ENCODE measurements at places on chromosomes 13 and 19.
A peak's percentile ranks its signal among the peaks of the same experiment; 100 is the strongest.

- no peak for DNase-seq
Measured at GRCh38 chr19:41023193-41023592, 32.1 kb downstream of the CYP2B6 start.

- no peak for DNase-seq
Measured at GRCh38 chr13:110916301-110917142, 1.7 kb upstream of the ANKRD10 start.

DNA sequence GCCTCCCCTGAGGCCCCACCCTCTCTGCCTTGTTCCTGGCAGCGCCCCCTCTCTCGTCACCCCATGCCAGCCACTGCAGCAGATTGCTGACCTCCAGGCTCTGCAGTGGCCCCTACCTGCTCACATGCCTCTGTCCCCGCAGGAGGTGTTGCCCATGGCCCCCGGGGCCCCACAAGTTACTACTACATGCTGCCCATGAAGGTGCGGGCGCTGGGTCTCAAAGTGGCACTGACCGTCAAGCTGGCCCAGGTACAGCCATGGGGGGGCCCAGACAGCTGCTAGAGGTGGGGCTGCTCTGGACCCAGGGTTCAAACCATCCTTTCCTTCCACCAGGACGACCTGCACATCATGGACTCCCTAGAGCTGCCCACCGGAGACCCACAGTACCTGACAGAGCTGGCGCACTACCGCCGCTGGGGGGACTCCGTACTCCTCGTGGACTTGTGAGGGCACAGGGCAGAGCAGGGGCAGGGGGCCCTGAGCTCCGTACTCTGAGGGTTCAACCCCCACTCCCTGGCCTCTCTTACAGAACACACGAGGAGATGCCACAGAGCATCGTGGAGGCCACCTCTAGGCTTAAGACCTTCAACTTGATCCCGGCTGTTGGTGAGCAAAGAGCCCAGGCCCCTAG, 6.2 kb downstream of the MRPL4 start:
- DNase-seq: no peak

DNA sequence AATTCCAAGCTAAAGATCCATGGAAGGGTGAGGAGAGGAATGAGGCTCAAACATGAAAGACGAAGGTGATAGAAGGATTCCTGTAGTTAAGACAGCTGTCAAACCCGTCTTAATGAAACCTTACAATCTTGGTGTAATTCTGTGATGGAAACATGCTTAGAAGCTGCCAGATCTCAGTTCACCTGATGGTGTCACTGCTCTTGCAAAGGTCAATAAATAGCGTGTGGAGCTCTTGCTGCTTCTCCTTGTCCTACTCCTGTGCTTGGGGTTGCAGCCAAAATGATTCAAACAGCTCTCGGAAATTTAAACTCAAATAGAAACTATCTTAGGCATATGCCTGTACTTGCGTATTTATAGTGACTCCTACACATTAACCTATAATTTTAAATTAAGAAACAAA, 1705.0 kb downstream of the OLFM4 start:
- no peak for DNase-seq

GRCh38 chr13:44333950-44334655, 39.5 kb upstream of the SERP2 start:
- DNase-seq: no peak

DNA sequence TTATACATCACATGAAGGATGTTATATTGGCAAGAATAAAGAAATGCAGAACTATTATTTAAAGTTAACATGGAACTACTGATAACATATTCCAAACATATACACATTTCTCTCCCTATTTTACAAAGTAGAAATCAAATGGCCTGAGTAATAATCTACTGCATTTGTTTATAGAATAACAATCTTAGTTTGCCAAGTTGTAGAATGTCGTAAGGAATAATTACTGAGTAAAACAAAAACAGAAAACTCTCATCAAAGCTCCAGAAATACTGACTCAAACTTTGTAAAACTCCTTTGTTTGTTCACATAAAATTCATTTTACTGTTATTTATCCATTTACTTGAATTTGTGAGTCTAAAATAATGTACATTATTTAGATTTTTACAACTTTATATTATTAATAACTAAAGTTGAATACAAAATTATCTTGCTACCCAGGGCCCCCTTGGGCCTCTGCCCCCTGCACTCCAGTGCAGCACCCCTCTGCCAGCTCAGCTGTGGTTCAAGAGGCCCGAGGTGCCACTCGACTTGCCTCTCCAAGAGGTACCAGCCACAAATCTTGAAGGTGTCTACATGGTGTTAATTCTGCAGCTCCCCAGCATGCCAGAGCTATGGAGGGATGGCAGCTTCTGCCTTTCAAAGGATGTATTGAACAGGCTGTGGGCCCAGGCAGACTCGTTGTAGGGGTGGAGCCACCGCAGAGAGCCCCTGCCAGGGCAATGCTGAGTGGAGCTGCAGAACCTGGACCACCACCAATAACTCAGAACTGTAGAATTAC, 2819.7 kb downstream of the PCDH9 start:
- no peak for DNase-seq

DNA sequence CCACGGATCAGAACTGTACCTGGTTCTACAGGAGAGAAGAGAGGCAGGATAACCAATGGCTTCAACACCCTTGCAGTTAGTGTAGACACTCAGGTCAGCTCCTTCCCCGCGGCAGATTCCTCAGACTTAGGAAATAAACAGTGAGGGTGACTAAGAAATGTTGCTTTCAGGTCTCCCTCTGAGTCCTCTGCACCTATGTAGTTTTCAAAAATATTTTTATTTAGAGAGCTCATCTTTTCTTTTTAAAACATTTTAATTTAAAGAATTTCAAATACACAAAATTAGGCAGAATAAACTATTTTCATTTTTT, 195.2 kb downstream of the KLF12 start:
- DNase-seq: no peak

- DNase-seq: peak; percentile 95
Measured at GRCh38 chr19:3336680-3337523, 29.5 kb upstream of the NFIC start.

DNA sequence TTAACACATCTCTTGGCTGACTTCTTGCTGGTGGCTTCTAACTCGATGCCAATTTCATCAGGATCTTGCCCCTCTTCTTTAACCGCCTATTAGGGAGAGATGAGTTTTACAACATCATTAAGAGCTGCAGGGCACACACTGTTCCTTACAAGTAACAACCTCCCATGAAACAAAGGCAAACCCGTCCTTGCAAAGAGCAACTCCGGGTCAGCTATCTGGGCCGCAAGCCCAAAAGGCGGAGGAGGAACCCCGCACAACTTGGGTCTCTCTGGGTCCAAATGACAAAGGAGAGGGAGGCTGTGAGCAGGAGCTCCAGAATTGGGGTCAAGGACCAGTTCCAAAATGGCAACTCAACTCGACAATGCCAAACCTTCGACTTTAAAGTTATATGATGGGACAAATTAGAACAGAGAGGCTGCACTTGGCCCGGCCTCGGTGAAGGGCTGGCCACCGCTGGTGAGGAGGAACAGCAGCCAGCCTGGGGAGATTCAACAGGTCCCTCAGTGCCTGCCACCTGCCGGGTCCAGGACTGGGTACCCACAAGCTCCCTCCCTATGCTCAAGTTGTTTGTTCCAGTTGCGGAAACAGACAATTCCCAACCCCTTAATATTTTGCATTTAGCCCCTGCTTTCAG, 1.1 kb downstream of the SAFB2 start:
- DNase-seq: peak; percentile 93

GRCh38 chr19:42497492-42498168, 30.7 kb downstream of the CEACAM1 start:
- DNase-seq: no peak

- no peak for DNase-seq
Measured at GRCh38 chr13:79939689-79940088, 401.2 kb downstream of the SPRY2 start.

- no peak for DNase-seq
Measured at GRCh38 chr19:29690842-29691241, 24.2 kb downstream of the C19orf12 start.

DNA sequence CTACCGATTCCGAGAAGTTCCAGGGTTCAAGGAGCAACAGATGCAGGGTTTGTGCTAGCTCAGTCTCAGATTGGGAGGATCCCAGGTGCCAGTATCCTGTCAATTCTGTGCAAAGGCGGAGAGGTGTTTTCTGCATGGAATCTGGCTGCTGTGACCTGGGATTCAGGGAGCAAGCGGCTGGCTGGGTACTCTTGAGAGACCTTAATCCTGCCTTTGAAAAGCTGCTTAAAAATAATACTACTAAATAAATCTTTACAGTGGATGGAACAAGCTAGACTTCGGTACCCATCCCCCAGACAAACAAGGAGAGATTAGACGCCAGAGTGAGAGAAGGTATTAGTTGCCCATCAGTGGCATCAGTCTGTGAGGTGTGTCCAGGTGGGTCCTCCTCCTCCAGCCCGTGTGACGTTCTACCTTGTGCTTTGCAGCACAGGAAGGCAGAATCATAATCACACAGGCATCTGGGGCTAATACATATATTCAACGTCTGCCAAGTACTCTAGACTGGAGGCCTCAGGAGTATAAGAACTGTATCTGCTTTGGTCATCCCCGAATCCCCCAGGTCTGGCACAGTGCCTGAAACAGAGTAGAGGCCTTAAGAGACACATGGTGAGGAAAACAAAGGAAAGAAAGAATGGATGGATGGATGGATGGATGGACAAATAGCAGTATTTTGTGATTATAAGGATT, 230.6 kb downstream of the ZNF536 start:
- no peak for DNase-seq

- DNase-seq: peak; percentile 69
Measured at GRCh38 chr19:29263305-29264135, 50.6 kb upstream of the UQCRFS1 start.

DNA sequence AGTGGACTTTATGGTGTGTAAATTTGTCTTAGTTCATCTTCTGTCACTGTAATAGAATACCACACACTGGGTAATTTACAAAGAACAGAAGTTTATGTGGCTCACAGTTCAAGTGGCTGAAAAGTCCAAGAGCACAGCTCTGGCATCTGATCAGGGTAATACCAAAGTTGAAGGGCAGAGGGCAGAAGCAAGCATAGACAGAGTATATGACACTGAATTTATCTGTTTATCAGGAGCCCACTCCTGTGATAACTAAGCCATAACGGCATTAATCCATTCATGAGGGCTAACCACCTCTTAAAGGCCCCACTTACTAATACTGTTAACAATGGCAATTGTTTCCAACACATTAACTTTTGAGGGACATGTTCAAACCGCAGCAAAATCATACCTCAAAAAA, 4.0 kb upstream of the RFXAP start:
- DNase-seq: no peak

DNA sequence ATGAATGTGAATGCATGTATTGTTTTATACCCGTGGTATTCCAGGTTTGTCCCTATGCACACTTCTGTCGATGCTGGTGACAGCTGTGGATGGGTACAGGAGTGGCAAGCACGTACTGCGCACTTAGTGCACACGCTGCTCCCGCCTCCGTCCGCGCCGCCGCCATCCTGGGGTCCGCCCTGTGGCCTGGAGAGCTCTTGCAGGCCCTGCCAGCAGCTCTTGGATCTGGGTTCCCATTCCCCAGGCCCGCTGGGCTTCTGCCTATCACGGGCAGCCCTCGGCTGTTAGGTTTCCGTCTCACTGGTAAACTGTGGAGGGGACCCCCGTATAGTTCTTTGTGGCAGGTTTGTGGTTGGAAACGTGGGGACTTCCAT, 4.0 kb downstream of the GNA11 start:
- DNase-seq: no peak

DNA sequence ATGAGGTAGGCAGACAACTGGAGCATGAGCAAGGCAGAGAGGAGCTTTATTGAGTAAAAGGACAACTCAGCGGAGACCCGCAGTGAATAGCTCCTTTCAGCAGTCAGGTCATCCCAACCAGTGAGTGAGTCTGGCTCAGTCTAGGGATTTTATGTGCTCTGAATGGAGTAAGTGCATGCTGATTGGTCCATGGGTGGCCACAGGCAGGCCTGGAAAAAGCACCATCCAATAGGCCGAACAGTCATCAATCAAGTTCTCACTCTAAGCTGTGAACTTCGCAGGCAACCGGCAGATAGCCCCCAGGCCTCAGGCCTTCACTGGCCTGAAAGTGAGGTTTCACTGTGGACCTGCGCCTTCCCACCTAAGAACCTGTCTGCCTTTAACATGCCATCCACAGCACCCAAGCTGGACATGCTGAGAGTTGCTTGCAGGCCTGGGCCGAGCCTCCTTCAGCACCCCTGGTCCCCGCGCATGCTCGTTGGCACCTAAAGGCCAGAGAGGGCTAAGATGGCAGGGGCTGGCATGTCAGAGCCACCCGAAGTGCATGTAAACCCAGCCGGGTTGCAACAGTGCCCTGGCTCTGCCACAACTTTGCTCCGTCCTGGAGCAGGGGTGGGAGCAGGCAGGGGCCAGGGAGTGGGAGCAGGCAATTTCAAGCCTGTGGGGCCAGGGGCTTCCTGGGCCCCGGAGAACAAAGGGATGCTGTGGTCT, 698.7 kb downstream of the SLITRK1 start:
- peak; percentile 20 for DNase-seq
